ENCODE measurements at places on chromosomes 1 and 21.

- no peak for ATAC-seq
Measured at GRCh38 chr1:167678422-167678821, 43.4 kb upstream of the MPZL1 start.

DNA sequence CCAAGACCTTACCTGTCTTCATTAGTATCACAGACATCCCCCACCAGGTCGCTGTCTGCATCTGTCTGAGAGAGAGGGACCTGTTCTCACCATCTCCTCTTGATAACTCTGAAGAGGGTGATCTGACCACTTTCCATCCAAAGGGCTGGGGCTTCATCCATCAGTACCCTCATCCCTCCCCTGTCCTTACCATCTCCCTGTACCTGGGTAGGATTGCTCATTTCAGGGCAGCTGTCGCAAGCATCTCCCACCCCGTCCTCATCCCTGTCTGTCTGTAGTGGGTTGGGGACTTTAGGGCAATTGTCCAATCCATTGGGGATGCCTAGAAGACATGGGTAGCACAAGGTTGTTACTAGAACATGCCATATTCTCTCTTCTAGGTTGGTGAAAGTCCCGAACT lies 7.9 kb downstream of the THBS3 start:
- no peak for ATAC-seq

DNA sequence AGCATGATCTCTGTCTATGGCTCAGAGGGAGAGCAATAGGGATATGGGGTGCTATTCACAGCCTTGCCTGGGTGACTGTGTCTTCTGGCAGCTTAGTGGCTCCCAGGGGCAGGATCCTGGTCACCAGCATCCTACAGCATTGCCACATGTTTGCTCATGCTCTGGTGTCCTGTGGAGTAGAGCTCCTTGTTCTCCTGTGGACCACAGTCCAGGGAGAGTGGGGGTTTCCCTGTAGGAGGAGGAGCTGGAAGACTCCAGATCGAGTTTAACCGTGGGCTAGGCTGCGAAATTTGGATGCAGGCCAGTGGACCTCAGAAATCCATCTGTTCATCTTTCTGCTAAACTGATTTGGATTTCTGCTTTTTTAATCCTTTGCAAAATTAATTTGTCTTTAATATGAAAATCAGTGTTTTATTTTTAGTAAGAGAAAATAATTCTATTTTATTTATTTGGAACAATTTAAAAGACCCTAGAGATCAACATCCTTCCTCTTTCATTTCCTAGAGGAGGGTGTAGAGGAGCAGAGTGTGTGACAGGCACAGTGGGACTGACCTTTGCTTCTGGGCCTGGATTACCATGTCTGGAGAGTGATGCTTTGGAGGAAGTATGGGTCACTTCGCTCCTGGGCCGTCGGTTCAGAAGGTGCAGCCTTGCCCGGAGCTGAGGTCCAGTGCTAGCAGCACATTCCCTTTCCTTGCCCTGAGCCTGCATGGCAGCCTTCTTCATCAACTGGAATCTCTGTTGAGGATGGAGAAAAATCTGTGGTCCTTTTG lies 17.4 kb downstream of the ADARB1 start:
- no peak for ATAC-seq

- no peak for ATAC-seq
Measured at GRCh38 chr1:44682883-44683265, 8.4 kb downstream of the ARMH1 start.

- ATAC-seq: no peak
Measured at GRCh38 chr1:30336550-30337323, 386.6 kb downstream of the MATN1 start.

- ATAC-seq: no peak
Measured at GRCh38 chr1:23099171-23099536, 69.5 kb downstream of the LUZP1 start.

DNA sequence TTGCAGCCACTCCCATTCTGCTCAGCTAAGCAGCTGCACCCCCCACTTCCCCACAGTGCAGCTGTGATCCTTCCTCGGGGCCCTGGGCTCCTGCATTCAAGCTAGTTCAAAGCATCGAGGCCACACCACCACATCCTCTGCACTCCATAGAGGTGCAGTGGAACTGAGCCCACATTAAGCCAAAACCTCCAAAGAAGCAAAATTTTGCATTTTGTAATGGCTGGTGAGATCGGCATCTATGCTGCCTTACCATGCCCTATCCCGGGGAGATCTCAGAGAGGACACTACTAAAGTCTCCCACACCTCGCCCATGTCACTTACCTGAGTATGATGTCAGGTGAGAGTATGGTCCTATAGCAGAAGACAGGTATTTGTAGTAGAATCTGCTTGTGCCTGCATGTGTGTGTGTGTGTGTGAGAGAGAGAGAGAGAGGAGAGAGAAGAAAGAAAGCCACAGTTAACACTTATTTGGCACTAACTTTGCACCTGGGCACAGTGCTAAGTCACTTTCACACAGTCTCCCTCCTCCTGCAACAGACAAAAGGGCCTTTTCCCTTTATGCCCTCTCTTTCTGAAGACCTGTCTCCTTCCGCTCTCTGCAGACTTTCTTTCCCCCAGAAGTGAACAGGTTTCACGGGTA lies 89.8 kb downstream of the KIF14 start:
- ATAC-seq: no peak

DNA sequence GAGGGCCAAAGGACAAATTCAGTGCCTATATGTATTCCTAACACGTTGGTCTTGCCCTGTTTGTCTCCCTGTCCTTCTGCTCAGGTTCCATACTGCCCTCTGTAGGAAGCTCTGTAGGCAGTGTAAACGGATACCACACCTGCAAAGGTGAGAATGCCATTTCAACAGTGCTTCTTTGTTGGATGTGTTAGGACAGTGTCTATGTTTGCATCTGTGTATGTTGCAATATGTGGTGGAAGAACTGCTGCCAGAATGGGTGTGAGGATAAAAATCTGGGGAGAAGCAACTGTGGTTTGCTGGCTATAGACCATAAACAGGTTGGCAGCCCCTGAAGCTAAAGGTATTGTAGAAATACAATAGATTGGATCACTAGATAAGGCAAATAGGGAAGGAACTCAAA lies 113.1 kb upstream of the BMP8A start:
- peak; percentile 91 for ATAC-seq

- peak; percentile 27 for ATAC-seq
Measured at GRCh38 chr21:36149788-36150711, 6.6 kb upstream of the DOP1B start.

DNA sequence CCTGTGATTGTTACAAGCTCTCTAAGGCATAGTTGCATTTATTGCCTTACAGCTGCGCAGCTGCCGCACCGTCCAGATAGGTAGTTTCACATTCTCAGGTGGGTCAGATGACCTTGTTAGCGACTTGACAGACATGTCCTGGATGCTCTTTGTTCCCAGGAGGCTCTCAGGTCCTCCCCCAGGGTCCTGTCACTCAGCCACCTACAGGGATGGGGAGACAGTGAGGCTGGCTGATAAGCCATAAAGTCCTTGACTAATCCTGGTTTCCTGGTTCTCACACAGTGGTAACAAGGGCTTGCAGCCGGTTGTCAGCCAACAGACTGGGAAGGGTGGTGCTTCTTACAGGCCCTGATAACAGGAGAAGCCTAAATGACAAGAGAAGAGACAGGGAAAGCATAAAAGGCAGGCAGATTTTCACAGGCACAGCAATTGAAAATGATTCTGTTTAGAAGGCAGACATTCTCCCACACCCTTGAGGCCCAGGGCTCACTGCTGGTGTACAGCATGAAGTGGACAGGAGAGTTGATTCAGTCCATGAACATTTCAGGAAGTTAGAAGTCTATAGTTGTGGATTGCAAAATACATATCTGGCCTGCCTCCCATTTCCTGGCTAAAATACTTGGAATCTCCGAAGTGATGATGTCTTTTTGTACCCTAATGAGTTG lies 2.9 kb downstream of the ARF1 start:
- ATAC-seq: no peak

DNA sequence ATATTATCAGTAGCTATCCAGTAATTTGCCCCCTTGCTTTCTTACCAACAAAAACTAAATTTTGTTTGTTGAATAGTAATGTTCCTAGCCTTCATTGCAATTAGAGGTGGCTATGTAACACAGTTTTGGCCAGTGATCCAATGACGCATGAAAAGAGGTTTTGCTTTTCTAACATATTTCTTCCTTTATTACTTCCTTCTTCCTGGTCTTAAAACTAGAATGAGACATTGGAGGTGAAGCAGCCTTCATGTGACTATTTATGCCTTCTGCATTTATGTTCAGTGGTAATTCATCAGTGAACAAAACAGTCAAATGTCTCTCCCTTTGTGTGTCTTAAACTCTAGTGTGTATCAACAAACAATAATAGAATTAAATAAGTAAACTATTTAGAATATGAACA lies 35.5 kb downstream of the LRIF1 start:
- ATAC-seq: peak; percentile 38

DNA sequence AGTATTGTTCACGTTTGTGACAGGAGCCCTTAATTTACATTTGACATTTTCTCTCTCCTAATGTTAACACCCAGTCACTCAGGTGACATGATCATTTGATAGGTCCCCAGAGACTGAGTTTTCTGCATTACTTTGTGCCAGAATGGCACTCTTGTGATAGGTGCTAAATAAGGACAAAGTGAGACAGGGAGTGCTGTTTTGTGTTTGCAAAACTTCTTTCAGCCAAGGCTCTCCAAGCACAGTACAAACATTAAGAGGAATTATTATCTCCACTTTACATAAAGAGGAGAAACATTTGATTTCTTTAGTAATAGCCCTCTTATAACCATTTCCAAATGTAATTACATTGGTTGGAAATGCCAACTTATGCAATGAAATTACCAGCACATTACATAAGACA lies 355.2 kb downstream of the NTNG1 start:
- ATAC-seq: no peak

DNA sequence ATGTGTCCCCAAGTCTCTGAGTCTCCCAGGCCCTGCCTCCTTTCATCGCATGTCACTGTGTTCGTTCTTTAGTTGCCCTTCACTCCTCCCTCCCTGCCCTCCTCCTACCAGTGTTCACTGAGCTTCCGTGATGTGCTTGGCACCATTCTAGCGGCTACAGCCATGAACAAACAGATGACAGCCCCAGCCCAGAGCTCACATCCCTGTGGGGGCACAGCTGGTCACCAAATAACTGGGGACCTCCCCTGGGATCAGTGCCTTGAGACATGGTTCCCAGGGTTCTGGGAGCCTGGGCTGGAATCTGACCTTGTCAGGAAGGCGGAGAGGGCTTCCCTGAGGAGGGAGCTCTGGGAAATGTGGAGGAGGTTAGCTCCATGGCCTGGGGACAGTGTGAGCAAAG lies 320.7 kb downstream of the PTPRU start:
- no peak for ATAC-seq

GRCh38 chr1:244273845-244274619 lies 177.7 kb downstream of the ADSS2 start:
- peak; percentile 83 for ATAC-seq

- no peak for ATAC-seq
Measured at GRCh38 chr1:35622510-35623178, 18.7 kb downstream of the PSMB2 start.

- ATAC-seq: no peak
Measured at GRCh38 chr1:161196521-161197451, 2.1 kb downstream of the ADAMTS4 start.

GRCh38 chr1:1539310-1540089 lies 924 bp downstream of the TMEM240 start:
- no peak for ATAC-seq

GRCh38 chr1:221869779-221870178 lies 127.9 kb upstream of the DUSP10 start:
- ATAC-seq: no peak

GRCh38 chr1:201610858-201611257 lies 71.9 kb downstream of the NAV1 start:
- peak; percentile 20 for ATAC-seq

- ATAC-seq: no peak
Measured at GRCh38 chr1:205914730-205915129, 28.5 kb downstream of the SLC26A9 start.

DNA sequence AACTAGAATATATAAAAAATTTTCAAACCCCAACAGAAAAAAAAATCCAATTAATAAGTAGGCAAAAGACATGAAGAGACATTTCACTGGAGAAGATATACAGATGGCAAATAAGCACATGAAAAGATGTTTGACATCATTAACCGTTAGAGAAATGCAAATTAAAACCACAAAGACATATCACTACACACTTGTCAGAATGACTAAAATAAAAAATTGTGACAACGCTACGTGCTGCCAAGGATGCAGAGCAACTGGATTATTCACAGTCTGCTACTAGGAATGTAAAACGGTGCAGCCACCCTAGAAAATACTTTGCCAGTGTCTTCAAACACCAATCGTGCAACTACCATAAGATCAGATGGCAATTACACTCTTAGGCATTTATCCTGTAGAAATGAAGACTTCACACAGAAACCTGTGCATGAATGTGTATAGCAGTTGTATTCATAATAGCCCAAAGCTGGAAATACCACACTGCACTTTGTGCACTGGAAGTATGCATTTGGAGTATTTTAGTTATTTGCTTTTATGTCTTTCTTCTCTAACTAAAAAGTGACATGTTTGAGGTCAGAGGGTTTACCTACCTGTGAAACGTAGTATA lies 75.3 kb upstream of the PALMD start:
- no peak for ATAC-seq

DNA sequence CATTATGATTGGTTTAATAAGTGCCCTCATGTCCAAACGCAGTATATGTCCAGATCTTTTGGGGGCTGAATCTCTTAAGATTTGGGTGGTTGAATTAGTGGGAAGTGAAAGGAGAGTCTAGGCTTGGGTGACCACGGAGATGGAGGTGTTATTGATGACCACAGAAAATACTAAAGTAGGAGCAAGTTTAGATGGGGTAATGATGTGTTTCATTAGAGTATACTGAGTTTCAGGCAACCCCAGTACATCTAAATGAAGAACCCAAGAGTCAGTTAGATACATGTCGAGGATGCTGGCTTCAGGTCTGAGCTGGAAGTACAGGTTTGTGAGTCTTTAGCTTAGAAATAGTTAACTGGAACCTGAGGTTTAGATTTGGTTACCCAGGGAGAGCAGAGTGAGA lies 6.5 kb upstream of the ZZZ3 start:
- no peak for ATAC-seq

DNA sequence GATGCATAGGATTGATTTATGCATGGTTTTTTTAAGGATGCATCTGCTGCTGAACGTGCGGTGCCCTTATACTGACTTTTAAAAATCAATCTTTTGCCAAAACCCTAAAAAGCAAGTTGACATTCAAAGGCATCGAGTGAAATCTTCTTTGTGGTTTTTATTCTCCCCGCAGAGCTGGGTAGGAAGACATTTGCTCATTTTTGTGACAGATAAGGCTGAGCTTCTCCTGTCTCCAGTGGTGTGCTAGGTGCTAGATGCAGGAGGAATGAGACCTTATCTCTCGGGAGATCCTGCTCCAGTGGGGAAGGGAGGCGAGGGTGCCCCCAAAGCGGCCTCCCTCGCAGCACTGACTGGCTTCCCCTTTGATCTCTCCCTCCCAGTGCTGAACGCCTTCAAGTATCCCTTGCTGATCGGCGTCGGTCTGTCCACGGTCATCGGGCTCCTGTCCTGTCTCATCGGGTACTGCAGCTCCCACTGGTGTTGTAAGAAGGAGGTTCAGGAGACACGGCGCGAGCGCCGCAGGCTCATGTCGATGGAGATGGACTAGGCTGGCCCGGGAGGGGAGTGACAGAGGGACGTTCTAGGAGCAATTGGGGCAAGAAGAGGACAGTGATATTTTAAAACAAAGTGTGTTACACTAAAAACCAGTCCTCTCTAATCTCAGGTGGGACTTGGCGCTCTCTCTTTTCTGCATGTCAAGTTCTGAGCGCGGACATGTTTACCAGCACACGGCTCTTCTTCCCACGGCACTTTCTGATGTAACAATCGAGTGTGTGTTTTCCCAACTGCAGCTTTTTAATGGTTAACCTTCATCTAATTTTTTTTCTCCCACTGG lies 14.9 kb upstream of the CD101 start:
- ATAC-seq: no peak

GRCh38 chr1:85224295-85224694 lies 23.5 kb upstream of the SYDE2 start:
- ATAC-seq: no peak

GRCh38 chr1:3772715-3773571 lies at the start of gene SMIM1:
Gene SMIM1 (plus strand): TSS chr1:3772749. CDS start chr1:3775374, 2,625 bp downstream.
- no peak for ATAC-seq
